ENCODE measurements at places on chromosomes 11 and 22.
A peak's percentile ranks its signal among the peaks of the same experiment; 100 is the strongest.

- peak; percentile 91 for DNase-seq
Measured at GRCh38 chr11:58788355-58789023, 56.0 kb downstream of the GLYATL2 start.

- no peak for DNase-seq
Measured at GRCh38 chr22:44669561-44669976, 32.4 kb upstream of the PRR5 start.

GRCh38 chr11:39036021-39036420 lies 2423.4 kb downstream of the LRRC4C start:
- no peak for DNase-seq

DNA sequence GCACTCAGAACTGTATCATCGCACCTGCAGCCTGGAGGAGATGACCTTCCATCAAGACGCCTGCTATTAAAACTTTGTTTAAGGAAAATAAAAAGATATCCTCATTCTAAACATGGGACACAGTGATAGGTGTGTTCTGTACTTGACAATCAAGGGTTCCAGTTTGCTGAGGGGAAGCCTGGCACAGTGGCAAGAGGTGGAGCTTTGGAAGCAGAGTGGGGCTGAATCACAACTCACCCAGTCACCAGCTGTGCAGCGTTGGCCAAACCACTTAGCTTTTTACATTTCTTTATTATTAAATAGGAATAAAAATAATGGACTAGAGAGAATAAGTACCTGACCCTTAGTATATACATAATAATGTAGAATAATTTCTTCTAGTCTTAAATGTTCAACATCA lies 220.7 kb downstream of the TENM4 start:
- DNase-seq, result no peak

DNA sequence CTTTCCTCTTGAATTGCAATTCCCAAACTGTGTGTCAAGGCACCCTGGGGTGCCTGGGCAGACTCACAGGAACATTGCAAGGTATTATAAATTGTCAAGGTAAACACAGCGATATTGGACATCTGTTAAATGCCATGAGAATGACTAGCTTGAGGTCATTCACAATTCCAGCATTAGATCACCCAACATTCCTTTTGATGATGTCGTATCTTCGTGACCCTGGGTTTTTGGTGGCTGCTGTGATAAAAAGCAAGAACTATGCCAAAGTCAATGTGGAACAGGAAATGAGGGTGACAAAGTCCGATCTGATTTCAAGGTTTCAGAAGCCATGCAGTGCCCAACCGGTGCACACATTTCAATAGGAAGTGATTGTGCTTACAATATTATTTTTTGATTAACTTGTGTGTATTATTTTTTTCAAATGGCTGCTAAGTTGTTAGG lies 458.4 kb downstream of the MIAT start:
- DNase-seq, result peak; percentile 41

DNA sequence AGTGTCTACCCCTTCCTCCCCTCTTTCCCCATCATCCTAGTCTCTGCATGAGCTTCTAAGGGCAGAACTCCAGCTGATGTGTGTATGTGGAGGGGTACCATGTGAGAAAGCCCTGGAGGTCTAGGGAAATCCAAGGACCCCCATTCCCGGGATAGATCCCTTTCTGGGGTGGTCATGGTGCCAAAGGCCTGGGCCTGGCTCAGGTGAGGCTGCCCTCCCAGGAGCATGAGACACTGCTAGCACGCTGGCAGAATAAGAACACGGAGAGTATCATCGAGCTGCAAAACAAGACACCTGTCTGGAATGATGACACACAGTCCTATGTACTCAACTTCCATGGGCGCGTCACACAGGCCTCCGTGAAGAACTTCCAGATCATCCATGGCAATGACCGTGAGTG lies 19.6 kb downstream of the TUB start:
- DNase-seq, result no peak

GRCh38 chr11:67357831-67358670 lies 4.7 kb upstream of the POLD4 start:
- peak; percentile 89 for DNase-seq

DNA sequence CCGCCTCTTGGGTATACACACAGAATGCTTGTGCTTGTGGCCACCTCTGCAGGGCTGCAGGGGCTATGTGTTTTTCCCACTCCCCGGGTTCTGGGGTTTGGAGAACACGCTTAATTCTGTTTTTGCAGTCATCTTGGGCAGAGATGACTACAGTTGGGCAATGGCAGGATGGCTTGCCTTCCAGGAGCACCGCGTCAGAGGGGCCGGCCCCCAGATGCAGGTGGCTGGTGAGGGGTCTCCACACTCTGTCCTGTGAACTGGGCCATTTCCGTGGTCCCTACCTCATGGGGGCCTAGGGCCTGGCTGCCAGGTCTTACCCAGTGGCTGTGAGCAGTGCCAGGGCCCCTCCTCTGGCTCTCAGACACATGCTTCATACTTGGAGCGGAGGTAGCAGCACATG lies 68.3 kb downstream of the CTTN start:
- no peak for DNase-seq

- peak; percentile 41 for DNase-seq
Measured at GRCh38 chr11:44008088-44008501, 39.7 kb upstream of the ACCSL start.

GRCh38 chr11:7533199-7534041 lies 19.6 kb downstream of the PPFIBP2 start:
- DNase-seq, result no peak

DNA sequence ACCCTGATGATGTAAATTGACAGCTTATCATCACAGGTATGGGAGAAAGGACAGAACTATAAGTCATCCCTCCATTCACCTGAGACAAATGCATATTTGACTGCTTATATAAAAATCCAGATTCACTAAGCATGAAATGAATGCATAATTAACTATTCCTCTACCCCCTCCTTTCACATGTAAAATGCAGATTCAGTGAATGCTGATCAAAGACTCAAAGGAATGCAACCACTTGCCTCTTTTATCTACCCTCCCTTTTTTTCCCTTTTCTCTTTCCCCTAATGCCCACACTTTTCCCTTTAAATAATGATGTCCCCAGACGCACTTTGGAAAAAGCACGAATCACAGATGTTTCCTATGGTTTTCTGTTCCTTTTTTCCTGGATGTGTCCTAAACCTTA lies 4.5 kb upstream of the PLAAT4 start:
- no peak for DNase-seq

DNA sequence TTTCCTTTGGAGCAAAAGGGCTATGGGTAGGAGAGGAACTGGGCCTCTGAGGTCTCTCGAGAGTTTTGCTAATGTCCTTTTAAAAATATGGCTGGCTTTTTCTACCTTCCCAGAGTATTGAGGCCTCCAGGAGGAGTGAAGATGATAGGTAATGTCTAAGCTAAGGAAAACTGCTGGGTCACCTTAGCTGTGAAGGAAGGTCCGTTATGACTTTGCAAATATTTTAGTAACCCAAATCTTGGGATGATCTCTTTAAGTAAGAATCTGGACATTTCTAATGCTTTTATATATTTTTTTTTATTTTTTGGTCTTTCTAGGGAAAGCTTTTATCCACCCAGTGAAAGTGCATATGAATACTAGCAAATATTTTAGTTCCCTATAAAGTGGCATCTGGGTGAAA lies 60.9 kb upstream of the SYN3 start:
- DNase-seq, result no peak

DNA sequence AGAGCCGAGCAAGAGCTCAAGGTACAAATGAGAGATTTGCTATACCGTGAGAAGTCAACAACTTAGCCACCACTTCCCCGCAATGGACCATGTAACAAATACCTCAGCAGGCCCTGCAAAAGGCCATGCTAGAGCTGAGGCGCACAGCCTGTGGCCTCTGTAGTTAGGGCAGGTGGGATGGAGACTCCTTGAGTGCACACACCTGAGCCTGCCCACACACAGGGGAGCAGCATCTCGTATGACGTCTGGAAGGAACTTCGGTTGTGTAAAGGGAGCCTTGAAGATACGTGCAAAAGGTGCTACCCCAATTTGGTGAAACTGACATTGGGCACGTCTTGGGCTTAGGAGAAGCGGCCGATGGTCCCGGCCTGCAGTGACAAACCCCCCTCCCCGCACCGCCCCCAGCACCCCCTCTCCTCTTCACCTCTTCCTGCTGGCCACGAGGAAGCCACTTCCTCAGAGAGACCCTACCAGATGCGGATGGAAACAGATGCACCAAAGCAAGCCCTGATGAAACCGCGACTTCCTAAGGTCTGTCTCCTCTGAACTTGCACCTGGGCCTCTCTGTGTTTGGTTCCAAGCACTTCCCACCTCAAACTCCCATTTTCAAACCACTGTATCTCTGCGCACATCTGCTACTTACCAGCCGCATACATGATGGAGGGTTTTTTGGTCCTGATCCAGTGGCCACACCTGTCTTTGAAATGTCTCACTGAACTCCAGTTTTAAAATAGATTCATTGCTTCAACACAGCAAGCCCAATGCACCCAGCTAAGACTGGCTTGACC lies 10.6 kb downstream of the CDPF1 start:
- DNase-seq, result no peak

DNA sequence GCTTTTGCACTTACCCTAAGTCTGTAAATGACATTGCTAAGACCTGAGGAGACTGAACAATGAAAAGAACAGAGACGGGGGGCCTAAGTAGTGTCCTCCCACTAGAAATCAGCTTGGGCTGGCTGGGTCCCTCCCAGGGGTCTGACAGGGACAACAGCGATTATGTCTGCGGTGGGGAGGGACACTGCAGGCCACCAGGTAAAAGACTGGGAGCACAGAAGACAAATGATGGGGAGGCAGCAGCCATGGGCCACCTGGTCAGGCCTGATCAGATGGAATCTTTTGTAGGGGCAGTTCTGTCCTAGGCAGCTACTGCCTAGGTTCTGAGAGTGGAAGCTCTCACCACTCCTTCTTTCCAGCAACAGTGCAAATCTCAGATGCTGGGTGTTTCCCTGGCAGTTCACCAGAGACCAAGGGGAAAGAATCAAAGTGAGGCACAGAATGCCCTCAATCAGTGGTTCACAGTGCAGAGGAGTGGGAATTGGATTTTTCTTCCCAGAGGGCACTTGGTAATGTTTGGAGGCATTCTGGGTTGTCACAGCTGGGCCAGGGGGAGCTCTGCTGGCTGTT lies 59.1 kb upstream of the GNAZ start:
- no peak for DNase-seq

DNA sequence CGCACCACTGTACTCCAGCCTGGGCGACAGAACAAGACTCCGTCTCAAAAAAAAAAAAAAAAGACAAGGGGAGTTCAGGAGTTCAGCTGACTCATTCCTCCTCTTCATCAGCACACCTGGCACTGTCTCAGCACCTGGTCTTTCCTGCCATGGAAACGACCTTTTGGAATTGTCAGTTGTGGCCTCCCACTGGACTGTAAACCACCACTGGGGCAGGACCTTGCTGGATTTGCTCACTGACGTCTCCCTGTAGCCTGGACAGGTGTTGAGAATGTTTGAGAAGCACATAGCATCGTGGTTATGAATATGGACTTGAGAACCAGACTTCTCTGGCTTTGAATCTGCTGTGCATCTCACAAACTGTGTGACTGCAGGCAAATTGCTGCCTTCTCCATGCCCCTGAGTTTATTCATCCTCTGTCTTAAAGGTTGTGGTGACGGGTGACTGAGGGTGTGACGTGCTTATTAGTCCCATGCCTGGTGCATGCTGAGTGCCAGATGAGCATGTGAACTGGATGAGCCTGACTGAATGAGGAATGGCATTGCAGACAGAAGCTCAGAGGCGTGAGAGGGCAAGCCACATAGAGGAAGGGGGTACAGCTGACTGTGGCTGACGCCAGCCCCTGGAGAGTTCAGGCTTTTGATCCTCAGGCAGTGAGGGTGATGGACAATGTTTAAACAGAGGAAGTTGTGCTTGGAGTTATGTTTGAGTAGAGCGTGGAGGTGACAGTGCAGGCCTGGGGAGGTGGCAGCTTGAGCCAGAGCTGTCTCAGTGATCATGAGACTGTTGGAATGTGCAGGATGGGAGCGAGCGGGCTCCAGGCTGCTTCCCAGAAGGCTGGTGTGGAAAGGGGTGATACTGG lies 12.7 kb downstream of the TOM1 start:
- peak; percentile 62 for DNase-seq

- no peak for DNase-seq
Measured at GRCh38 chr11:47328449-47329390, 23.8 kb downstream of the MYBPC3 start.

GRCh38 chr11:61897387-61898246 lies 6.3 kb upstream of the FADS3 start:
- peak; percentile 81 for DNase-seq

DNA sequence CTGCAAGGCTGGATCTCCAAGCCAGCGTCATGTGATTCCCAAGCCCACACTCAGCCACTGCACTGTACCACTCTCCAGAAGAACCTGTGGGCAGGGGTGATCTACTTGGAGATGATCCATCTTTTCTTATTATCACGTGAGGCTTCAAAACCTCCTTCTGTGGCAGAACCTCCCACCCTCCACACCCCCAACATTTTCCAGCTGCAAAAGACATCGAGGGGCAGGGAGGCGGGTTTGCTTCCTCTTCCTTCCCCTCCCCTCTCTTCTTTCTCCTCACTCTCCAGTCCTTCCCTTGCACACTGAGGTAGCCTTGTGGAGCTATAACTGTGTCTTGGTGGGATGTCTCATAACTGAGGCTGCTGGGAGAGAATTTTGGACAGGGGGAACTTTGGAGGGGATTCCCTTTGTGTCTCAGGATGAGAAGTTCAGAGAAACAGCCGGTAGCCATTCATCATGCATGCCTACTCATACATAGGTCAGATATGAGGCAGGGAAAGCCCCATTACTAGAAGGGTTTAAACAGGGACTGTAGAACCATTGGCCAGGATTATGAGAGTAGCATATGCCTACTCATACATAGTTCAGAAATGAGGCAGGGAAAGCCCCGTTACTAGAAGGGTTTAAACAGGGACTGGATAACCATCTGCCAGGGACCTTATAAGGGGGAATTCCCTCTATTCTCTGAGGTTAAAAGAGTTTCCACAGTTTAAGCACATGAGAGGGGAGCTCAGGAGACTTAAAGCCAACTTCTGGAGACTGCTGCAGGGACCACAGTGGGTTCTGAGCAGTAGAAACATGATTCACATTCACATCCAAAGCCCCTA lies 420.7 kb upstream of the CADM1 start:
- DNase-seq, result no peak

- peak; percentile 44 for DNase-seq
Measured at GRCh38 chr11:117328375-117329010, 839 bp downstream of the CEP164 start.

- no peak for DNase-seq
Measured at GRCh38 chr11:69834811-69835800, 15.9 kb upstream of the FGF3 start.

DNA sequence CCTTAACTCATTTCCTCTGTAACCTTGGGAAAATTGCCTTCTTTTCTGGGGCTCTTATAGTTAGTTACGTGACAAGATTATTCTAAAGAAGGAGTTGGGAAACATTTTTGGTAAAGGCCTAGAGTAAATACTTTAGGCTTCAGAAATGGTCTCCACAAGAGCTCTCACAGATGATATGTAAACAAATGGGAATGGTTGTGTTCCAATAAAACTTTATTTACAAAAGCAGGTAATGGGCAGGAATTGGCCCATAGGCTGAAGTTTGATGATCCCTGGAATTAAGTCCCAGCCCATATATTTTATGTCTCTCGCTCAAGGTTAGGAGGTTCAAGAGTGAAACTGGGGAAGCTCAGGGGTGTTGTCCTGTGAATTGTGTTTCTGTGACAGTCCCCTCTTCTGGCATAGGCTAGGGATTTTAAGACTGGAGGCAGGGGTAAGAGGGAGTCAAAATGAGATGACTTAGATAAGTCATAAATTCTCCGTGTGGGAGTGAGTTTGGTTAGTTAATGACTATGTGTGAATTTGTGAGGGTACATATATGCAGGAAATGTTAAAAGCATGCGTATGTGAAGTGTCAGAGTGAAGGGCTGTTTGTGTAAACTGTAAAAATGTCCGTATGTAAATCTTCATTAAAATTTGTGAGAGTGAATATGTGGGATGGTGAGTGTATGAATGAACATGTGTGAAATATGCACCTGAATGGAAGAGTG lies 7.4 kb upstream of the OR52B4 start:
- DNase-seq, result no peak

- peak; percentile 95 for DNase-seq
Measured at GRCh38 chr11:120539667-120540369, 28.3 kb downstream of the GRIK4 start.

All from PC-3 (cell line).